GM23248 (cell line): ENCODE measurements at places on chromosomes 16 and 17. TPM values are rescaled to one million over a fixed set of nuclear protein-coding genes. Genes with fewer than 3 reads are reported as not detected.

- no peak for DNase-seq
Observed at GRCh38 chr17:59892251-59892923, 356 bp downstream of the TUBD1 start.

GRCh38 chr16:1906055-1906845, 12.0 kb downstream of the HS3ST6 start:
- no peak for DNase-seq

- no peak for DNase-seq
Observed at GRCh38 chr17:78227455-78227916, 3.9 kb upstream of the TMEM235 start.

- no peak for DNase-seq
Observed at GRCh38 chr17:68418876-68419275, 38.4 kb downstream of the WIPI1 start.

DNA sequence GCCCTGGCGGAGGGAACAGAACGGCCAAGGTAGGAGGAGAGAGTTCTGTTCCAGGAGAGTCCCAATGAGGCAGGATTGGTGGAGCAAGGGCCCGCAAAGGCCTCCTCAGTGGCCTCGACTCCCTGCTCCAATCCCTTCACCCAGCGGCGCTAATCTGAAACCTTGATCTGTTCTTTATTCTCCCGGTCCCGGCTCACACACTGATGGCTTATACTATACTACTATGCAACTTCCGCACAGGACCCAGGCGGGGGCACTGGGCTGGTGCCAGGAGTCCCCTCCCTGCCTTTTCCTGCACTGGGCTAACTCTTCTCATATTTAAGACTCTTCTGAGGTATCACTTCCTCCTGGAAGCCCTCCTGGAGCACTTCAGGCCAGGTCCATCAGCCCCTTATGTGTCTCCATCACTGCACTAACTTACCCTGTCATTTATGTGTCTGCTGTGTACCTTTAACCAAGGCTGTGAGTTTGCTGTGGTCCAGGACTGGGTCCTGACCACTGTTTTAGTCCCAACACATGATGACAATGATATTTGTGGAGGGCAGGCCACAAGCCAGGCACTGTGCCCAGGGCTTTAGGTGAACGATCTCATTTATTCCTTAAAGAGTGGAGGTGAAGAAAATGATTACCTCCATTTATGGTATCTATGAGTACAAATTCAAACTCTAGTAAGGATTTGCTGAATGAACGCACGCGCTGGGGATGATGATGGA, 6.8 kb downstream of the CCDC102A start:
- no peak for DNase-seq

ACSM2A gene
- not detected in 2 replicates for polyA plus RNA-seq

C1QTNF8 gene
- not detected in 2 replicates for polyA plus RNA-seq

GNG13 gene
- polyA plus RNA-seq = not detected in 2 replicates
